ENCODE measurements at places on chromosomes 5 and 9.

DNA sequence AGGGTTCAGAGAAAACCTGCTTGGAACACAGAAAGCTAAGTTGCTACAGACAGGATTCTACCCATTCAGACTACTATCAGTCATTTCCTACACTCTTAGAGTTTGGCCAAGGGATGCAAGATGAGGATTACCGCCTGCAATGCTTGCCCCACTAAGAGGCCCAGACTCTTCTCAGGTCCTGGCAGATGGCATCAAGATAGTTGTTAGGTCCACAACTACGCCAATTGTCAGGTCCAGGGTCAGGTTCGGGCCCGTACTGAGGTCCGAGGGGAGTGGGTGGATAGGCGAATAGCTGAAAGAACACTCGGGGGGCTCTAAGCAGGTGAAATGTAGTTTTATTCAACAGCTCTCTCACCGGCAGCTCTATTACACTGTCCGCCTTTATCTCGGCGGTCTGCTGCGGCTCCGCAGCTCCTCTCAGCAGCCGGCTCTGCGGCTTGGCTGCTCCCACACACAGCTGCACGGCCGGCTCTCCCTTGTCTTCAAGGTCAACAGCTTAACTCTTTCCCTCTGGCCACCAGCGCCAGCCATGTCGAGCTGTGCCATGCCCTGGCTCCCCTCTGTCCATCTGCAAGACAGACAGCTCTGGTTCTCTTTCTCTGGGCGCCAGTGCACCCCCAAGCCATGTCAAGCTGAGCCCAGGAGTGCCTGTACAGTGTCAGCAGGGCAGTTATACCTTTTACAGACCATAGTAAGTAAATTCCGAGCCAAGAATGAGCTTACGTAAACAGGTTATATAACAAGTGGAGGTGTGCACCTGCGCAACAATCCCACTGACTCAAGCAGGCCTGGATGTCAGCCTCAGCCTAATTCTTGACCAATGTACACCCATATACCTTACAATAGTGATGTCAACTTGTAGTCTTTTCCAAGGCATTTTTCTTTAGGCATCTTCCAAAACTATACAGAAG lies 24.0 kb downstream of the ENC1 start:
- no peak for DNase-seq

DNA sequence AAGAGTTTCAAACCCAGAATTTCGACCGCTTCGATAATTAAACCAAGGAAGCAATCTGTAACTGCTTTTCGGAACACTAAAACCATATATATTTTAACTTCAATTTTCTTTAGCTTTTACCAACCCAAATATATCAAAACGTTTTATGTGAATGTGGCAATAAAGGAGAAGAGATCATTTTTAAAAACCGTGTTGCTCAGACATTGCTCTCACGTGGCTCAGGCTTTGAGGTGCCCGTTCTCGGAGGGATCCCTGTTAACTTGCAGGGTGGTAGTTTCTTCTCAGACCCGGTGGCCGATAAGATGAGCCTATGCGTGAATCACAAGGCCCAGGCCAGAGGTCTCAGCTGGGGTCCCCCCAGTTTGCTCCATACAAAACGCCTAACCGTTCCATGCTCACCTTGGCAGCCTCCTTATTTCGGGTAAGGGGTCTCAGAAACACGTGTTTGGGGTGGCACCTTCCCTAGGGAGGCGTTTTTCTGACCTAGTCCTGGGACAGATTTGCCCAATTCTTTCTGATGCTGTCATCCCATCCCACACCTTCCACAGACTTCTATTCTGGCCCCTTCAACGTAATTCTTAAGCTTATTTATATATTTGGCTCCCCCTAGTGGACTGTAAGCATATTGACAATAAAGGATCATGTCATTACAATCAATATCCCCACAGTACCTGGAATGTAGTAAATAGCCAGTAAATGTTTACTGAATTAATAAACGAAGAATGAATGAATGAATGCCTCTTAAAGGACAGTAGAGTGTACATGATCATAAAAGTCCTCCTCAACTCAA lies 48.1 kb downstream of the THBS4 start:
- no peak for DNase-seq

DNA sequence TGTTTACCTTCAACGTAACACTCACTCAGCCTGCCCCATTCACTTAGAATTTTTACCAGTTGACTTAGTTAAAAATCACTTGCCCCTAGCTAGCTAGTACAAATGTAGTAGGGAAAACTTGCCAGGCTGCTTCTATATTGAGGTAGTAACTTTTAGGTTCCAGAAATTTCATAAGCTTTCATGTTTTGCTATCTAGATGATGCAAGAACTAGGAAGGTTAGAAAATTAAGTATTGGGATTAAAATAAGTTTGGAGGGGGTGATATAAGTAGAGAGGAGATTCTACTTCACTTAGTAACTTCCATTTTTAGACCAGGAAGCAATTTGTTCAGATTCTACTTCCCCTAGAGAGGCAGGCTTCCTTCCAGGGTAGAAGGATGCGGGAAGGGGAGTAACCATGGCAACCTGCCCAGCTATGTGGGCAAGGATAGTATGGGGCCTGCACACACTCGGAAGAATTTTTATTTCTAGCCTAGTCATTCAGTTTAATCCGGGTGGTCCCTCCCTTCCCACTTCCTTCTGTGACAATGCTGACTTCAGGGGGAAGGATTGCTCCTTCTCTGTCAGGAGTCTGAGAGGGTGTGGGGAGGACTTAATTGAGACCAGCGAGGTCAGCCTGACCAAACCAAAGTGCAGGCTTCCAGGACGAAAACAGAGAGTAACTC lies 4.2 kb downstream of the DAB2 start:
- no peak for DNase-seq

DNA sequence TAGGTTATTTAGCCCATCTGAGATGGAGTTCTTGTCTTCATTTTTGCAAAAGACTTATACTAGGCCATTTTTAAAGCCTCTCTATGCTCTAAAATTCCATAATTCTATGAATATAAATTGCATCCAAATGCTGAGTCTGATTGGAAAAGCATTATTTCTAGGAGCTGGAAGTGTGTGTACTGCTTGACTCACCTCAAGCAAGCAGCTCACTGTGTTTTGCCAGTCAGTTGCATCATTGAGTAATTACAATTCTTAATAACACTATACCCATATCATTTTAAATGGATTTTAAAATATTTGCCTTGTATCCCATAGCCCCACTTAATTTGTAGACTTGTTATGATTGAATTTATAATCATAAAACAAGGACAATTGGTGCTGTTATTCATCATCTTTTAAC lies 161.0 kb downstream of the PAM start:
- no peak for DNase-seq

DNA sequence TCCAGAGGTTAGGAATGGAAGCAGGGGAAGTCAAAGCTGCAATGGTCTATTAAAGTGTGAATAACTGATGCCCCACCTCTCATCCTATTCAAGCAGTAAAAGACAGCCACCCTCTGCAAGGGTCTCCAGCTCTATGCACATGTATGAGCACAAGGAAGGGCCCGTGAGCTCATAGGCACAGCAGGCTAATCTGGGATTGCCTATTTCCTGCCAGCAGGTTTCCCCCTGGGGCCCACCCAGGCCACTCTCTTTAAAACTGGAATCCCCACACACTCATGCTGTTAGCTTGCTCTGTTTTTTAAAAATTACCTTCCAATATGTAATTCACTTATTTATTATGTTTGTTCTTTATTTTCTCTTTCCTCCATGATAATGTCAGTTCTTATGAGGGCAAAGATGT lies 48.7 kb upstream of the ZNF366 start:
- DNase-seq: no peak

DNA sequence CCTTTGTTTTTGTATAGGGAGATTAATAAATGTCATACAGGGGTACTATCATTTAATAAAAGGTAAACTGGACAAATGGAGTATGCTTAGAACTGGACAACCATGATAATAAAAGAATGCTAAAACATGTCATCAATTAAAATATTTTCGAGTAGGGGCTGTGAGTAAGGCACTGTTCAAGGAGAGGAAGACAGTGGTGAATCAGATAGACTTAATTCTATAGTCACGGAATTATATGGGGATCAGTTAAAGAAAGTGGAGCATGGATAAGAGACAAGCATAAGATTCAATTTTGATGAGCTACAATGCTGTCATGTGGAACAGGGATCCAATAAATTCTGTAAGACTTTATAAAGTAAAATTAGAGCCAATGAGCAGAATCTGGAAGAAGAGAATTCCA lies 104.5 kb downstream of the HMHB1 start:
- DNase-seq: no peak

GRCh38 chr9:112187404-112187803 lies 12.3 kb upstream of the SUSD1 start:
- no peak for DNase-seq

- DNase-seq: no peak
These were observed 7.2 kb downstream of the MACROH2A1 start for GRCh38 chr5:135391869-135392255.

DNA sequence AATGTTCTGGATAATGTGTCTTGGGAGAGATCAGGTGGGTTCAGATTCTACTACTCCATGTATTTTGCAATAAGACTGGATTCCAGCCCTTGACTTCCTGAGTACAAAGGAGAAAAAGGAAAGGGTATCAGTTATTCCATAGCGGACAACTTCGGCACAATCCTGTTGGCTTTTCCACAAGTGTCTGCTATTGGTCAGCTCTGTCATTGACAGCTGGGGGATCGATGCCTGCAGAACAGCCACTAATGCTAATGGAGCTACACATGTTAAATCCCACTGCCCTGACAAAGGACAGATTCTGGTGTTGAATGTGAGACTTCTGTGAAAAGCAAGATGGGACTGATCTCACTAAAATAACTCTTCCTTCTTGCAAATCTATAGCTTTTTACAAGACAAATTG lies 41.2 kb downstream of the IZUMO3 start:
- no peak for DNase-seq

GRCh38 chr9:110835404-110835803 lies 166.8 kb downstream of the MUSK start:
- DNase-seq: no peak

DNA sequence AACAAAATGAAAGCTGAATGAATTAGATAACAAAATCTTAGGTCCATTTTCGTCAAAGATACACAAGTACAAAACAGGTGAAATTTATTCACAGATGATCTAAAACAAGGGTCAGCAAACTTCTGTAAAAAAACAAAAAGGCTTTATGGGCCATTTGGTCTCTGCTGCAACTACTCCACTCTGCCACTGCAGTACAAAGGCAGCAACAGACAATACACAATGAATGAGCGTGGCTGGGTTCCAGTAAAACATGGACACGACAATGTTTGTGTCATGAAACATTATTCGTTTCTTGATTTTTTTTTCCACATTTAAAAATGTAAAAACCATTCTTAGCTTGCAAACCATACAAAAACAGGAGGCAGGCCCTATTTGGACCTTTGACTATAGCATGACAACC lies 71.9 kb downstream of the ECPAS start:
- DNase-seq: no peak

DNA sequence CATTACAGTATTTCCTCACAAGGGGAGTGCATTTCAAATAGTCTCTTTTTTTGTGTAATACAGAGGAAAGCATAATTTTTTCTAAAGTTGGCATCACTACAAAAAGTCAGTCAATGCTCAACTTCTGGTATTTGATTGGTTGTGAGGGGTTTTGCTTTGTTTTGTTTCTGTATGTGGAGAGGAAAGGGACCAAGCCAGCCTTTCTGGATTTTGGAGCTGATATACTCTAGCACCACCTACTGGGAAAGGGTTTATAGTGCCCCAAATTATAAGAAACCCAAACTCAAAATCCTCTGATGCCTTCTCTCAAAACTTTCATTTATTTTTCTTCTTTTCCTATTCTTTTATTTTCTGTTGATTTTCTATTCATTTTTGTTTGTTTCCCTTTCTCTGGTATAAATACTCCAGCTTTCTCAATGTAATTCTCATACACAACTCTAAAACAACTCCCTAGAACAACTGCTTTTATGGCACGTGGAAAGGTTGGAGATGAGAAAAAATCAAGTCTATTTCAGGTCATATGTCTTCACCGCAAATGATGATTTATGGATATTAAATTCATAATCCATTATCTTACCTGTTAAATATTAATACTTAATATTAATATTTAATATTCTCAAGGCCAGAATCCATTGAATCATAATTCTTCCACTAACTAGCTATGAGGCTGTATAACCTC lies 69.5 kb upstream of the ANXA1 start:
- no peak for DNase-seq

- no peak for DNase-seq
These were observed 16.9 kb downstream of the ADAM19 start for GRCh38 chr5:157558681-157559080.

GRCh38 chr5:95915999-95916686 lies 45.5 kb downstream of the ELL2 start:
- DNase-seq: no peak

DNA sequence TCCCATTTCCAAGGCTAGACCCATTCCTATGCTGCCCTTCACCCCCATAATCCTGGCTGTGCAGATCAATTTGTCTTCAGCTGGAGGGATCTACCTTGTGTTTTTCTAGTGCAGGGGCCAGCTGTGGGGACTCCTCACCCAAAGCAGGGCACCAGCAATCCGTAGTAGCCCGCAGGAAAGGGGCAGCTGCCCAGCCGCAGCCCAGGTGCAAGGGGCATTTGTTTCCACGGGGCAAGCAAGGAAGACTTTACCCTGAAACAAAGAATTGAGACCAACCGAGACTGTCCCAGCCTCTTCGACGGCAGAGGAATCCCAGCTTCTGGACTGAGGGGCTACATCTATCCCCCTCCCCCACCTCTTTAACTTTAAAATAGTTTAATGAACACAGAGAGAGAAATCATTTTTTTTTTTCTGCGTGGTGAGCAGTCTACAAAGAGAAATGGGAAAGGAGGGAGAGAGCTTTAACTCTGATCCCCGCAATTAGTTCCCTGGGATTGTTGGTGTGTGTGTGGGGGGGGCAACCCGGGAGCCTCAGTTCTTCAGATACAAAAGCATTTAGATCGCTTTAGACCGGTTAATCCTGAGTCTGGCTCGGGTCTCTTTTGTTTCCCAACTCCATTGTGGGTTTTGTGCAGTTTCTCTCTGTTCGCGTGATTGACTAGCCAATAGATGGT lies 10.6 kb upstream of the LHX2 start:
- DNase-seq: no peak

DNA sequence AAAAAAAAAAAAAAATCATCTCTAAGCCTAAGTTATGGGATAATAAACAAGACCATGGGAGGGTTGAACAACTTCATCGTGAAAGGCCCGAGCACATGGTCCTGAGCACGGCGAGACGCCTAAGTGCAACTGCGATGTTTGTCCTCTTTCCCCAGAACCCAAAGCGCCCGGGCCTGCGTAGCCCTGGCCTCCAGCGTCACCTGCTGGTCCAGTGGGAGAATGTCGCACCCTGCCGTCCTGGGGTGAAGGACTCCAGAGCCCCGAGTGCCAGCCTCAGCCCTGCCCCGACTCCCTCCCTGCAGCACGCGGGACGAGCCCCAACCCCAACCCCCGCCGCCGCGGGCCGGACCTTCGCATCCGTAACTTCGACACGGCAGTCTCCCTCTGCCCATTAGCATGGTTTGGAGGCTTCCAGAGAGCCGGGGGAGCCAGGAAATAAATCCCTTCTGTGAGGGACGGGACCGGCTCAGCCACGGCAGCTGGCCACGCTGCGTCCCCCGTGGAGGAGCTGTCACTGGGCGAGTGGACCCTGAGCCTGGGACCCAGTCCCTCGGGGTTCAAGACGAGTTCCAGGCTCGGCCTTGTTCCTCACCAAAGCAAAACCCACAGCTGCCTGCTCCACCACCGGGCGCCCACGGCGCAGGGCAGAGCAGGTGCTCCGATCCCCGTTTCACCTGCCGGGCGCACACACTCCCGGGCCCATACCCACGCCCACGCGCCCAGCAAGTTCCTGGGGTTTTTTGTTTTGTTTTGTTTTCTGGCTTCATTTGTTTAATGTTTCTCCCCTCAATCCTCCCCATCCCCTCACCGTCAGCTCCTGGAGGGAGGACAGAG lies 132.5 kb upstream of the HAND1 start:
- DNase-seq: no peak

Data from T-helper 1 cell (primary cell).